ENCODE measurements at places on chromosomes 2 and 18. TPM values are rescaled to one million over a fixed set of nuclear protein-coding genes. Genes with fewer than 3 reads are reported as not detected.

DNA sequence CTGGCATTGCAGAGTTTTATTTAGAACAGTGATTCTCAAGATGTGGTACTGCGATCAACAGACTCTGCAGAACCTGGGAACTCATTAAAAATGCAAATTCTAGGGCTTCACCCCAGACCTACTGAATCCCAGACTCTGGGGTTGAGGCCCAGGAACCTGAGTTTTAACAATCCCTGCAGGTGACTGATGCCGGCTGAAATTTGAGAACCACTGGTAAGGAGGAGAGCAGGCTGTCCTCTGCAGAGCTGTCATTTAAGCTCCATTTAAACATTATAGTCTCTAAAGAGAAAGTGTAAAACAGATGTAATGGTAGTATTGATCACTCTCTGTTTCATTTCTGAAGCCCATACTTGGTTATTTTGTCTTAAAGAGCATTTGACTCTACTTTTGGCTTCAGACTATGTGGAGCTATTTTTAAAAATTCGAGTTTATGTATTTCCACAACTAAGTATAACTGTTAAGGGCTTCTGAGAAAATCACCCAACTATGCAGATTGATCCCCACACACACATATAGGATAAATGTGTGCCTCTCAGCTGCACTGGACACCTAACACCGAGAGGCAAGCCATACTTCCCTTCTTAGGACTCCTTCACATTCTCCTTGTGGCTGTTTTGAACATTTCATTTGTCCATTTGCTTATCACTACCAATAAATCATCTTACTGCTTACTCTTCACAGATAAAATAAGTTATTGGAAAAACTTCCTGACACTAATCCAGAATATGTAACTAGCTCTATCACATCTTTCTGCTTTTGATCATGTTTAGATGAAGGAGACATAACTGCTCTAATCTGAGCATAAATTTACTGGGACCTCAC lies 487.5 kb downstream of the DLGAP1 start:
- no peak for DNase-seq

- DNase-seq: no peak
Measured at GRCh38 chr2:160043265-160043664, 19.1 kb downstream of the PLA2R1 start.

- no peak for DNase-seq
Measured at GRCh38 chr2:117943013-117943672, 70.7 kb downstream of the CCDC93 start.

The GAL3ST2 gene
- total RNA-seq: 0.41 TPM

DNA sequence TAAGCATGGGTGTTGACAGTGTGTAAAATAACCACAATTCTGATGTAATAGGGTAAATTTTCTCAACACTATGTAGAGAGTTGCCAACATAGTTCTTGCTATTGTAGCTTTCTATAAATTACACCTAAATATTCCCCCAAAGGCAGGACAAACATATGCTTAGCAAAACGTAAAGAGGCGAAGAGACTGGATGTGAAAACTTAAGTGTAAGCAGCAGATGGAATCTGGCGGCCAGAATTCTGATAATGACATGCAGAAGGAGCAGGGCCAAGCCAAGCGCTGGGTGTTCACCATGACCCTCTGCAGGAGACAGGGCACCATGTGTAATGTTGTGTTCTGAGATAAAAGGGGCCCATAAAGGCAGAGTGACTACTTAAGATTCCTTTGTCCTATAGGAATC lies 105.2 kb upstream of the ZNF521 start:
- no peak for DNase-seq

DNA sequence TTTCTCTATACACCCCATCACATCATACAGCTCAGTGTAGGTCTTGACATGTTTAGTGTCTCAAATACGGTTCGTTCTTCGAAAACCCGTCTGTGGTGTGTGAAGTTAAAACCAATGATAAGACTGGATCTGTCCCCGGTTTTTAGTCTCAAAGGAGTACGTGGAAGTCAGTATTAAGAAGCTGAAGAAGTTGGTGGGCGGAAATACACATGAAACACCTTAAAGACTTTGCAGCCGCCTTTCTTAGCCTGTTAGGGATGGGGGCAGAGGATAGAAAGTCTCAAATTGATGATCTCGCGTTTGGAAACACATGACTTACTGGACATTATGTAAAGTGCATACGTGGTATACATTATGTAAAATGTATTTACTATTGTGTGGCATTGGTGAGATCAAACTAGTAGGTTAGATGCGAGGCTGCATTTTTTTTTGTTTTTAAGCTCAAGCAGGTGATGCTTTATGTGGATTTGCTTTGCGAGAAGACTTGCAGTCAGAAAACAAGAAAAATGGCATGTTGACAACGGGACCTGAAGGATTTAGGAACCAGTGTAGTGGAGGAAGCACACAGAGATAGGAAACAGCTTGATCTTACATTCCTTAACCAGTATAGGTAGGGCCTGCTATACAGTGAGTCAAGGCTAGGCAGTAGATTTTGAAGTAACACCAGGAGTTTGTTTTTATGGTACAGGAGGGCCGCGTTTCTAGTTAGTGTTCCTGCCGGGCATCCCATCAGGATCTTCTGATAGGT lies 1.2 kb downstream of the CNOT11 start:
- no peak for DNase-seq

The PLB1 gene
- total RNA-seq: 1.2 TPM

DNA sequence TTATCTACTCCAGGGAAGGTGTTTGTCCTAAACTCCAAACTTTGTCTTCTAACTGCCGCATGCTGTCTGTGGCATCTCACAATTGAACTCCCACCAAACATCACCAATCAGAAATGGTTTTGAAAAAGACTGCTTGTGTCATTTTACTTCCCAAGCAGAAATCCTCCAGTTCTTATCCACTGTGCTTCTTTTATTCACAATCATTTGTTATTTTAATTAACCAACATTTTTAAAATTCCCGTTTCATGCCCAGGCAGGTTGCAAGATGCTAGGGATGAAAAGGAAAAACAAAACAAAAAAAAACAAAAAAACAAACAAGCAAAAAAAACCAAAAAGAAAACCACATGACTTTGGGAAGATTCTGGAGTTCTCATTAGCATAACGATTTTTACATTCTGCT lies 63.5 kb upstream of the RAB27B start:
- no peak for DNase-seq

The NEU2 gene
- total RNA-seq: not detected

- no peak for DNase-seq
Measured at GRCh38 chr2:60925994-60926740, 44.8 kb downstream of the REL start.

DNA sequence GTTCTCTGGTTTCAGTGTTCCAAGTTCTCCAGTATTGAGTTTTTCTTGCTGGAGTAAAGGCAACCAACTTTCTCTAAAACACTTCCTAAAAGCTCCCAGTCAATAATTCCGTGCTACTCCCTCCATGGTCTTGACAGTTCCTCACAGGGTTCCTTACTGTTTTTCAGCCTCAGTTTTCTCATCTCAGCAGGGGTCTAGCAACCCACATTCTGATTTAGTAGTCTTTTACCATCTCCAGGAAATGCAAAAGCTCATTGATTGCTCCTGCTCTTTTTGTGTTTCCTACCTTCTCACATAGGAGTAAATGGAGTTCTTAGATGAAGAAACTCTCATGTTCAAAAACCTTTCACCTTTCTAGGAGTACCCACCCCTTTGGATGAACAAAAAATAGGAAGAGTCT lies 978.8 kb upstream of the POU3F3 start:
- no peak for DNase-seq

DNA sequence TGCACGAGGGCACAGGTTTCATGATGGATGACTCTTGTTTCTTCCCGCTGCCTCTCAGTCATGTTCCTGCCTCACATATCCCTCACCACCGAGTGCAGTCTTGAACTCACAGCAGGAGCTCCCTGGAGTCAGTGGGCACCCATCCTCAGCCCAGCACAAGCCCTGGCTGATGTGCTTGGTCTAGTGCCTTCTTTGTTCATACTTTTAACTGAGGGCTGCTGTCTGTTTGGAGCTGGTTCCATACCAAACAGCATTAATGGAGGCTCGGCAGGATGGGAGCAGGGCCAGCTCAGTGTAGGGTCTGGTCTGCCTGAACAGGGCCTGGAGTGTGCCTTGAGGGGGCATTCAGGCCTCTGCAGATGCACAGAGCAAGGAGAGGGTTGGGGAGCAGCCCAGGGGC lies 54.5 kb upstream of the GLI2 start:
- DNase-seq: no peak

The EVA1A gene
- total RNA-seq: 0.41 TPM

- no peak for DNase-seq
Measured at GRCh38 chr2:64414736-64415435, 39.1 kb upstream of the LGALSL start.

The GALR1 gene
- total RNA-seq: under 0.01 TPM

DNA sequence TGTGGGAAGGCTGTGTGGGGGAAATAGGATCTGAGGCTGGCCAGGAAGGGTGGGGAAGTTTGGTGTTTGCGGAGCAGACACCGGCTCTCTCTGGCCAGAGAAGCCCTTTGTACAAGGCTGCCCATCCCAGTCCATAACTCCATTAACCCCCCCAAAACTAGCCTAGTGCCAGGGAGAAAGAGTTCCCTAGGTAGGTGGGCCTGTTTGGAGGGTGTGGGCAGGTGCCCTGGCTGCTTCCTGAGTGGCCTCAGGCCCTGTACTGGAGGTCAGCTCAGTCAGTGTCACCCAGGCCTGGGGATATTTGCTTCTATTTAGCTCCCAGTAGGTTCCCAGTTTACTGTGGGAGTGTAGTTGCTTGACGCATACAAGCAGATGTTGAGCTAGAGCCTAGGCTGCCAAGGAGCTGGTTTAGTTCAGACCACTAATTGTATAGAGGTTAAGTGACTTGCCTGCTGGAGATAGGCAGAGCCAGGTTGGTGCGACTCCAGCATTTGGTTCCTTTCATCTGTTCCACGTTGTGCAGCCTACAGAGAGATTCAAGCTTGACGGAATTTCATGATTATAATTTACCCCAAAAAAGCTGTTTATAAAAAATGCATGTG lies 2.9 kb upstream of the GREB1 start:
- no peak for DNase-seq

DNA sequence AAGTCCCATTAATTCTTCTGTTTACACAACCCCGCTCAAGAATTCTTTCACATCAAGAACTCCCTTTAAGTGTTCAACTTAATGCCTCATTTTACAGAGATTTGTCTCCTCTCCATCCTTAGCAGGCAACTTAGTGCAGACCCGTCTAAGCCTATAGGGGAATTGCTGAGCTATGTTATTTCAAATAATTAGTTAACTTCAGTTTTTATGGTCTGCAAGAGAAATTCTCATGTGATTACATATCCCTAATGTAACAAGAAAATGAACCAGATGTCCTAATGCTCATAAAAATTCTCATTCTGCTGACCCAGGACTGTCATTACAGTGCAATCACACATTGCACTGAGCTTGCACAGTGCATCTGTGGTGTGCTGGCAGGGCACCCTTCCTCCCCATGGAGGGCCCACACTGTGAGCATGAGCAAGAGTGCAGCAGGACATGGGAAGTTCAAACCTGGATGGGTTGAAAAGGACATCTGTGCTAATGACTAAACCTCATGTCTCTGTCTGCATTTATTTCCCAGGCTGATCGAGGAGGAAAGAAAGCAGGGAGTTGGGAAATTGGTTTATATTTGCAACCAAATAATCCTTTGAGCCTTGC lies 97.1 kb downstream of the COL5A2 start:
- no peak for DNase-seq

The TMEM247 gene
- not detected for total RNA-seq

DNA sequence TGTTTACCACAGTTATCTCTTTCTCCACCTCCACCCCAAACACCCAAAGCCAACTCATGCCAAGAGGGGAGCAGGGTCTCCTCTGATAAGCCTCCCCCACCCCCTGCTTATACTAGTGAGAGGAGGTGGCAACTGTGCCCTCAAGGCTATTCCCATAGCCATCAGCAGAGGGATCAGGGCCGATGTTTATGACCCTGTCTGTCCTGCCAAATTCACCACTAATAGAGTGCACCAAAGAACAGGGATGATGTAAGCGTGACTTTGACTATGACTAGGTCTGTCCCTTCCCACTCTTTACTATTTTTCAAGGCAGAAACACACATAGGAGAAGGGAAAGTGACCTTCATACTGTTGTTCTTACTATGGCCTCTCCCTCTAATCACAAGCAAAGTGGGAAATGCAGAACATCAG lies 74.6 kb downstream of the CLHC1 start:
- DNase-seq: no peak
